Non-pigmented ciliary epithelial cell (primary cell): ENCODE measurements at places on chromosomes 3 and 15.

- no peak for DNase-seq
These were observed 58.0 kb upstream of the PPARG start for GRCh38 chr3:12230877-12231276.

- peak; percentile 90 for DNase-seq
These were observed 11.0 kb upstream of the ARL14 start for GRCh38 chr3:160665784-160666526.

DNA sequence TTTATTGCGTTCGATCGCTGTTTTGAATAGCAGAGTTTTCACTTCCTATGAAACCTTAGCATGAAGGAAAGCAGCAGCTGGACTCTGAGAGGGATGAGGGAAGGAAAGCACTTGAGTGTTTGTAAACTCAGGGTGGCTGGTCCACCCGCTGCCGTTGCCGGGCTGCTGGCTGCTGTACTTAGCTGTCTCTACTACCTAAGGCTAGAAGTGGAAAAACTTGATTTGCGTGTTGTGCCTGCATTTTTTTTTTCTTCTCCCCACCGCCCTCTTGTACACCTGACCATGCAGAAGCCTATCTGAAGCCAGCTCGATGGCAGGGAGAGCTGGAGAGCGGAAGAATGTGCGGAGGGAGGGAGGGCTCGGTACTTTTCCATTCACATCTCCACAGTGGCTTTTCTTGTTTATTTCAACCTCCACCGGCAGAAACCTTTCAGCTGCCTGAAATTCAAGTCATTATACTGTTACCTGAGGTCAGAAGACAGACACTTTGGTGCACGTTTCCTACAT, 4.8 kb upstream of the BCL6 start:
- DNase-seq = no peak

DNA sequence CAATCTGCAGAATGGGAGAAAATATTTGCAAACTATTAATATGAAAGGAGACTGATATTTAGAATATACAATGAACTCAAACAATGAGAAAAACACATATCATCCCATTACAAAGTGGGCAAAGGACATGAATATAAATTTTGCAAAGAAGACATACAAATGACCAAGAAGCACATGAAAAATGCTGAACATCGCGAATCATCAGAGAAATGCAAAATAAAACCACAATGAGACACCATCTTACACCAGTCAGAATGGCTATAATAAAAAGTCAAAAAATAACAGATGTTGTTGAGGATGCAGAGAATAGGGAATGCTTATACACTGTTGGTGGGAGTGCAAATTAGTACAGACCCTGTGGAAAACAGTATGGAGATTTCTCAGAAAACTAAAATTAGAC, 83.6 kb downstream of the RAP2B start:
- no peak for DNase-seq

GRCh38 chr3:85193565-85193964, 234.8 kb downstream of the CADM2 start:
- DNase-seq = no peak

GRCh38 chr3:141452045-141452444, 34.8 kb upstream of the RASA2 start:
- DNase-seq = no peak

- no peak for DNase-seq
These were observed 65.8 kb downstream of the CADPS start for GRCh38 chr3:62809369-62809768.

DNA sequence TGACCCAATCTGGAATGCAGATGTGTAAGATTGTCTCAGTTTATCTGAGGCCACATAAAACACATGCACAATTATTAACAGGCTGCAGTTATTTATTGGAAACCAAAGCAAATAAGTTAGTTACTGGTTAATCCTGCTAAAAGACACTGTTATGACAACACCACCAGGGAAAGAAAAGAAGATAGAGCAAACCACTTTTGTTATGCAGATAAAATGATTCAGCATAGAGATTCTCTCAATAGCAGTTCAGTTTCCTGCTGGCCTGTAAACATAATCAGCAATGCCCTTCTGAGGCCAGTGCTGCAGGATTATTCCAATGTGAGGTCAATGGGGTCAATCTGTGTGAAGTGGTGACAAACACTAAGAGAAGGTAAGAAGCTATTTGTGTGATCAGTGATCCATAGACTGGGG, 244.4 kb downstream of the ZBTB20 start:
- no peak for DNase-seq

DNA sequence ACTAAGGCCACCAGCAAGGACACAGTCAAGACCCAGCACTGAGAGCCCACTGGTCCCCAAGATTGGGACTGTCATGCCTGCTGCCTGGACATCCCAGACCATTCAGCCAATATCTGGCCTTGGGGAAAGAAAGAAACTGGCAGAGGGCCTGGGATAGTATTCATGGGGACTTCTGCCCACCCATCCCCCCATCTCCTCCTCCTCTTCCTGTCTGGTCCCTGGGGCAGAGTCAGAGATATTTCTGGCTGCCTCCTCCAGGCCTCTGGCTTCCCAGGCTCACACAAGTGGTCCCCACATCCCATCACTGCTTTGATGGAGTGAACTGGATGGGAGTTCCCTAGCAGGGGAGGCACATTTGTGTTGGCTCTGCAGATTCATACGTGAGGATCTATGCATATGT, 4.2 kb upstream of the RASL12 start:
- DNase-seq = no peak

GRCh38 chr3:184158404-184158803, 3.2 kb downstream of the DVL3 start:
- no peak for DNase-seq

DNA sequence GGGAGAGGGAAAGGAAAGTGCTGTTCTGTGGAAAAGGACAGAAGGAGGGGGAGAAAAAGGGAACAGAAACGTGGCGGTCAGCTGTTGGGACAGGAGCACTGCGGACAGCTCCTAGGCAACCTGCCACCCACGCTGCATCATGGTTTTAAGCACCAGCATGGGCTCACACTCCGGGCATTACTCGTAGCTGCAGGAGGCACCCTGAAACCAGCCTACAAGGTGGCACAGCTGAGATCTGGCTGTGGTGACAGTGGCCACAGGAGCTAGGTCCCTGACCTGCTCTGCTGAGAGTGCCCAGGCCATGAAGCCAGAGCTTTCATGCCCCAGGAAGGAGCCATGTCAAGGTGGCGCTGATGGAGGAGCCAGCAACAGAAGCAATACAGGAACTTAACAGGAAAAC, 161.4 kb upstream of the ST8SIA2 start:
- DNase-seq = no peak

DNA sequence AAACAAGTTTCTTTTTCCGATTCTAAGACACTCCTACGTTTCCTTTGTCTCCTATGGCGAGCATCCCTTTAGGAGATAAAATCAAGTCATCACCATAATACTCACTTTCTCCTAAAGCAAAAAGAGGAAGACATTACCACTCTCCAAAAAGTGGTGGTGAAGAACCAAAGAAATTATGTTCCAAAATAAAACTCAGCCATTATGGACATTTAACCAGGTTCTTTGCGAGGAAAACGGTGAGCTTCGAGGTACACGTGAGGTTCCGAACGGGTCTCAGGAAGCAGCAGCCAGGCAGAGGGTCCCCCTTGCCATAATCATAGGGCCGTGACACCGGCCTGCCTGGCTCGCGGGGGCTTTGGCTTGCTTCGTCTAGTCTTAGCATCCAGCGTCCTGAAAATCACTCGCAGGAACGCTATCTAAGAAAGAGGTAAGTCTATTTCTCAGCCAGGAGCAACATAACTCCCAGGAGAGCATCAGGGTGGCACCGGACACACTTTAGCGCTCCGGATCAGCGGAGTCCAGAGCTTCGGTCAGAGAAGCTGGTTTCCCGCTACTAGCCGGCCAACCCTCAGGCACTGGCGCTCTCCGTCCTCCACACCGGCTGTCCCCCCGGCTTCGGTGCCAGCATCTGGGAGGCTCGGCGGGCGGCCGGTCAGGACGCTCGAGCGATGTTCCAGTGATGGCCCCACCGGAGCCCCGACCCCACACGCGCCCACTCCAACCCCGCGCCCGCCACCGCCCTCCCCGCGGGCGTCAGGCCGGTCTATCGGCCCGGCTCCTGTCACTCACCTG, 581 bp downstream of the IP6K1 start:
- DNase-seq = no peak

DNA sequence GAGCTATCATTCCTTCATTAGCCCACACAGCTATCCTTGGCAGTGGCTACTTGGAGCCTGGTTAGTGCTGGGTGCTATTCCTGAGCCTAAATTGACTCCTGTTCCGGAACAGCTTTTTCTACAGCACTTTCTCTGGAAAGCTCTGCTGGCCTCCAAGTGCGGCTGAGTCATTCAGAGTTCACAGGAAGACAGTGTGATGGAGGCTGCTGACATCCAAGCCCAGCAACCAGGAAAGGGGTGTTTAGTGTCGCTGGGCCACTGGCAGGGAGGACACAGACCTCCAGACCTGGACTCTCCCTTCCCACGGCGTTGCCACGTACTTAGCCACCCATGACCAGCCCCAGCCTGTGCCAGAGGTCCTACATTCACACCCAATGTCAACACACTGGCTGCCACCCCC, 28.7 kb downstream of the CACNA2D2 start:
- peak; percentile 4 for DNase-seq

GRCh38 chr3:55875113-55875512, 388.0 kb upstream of the WNT5A start:
- no peak for DNase-seq

DNA sequence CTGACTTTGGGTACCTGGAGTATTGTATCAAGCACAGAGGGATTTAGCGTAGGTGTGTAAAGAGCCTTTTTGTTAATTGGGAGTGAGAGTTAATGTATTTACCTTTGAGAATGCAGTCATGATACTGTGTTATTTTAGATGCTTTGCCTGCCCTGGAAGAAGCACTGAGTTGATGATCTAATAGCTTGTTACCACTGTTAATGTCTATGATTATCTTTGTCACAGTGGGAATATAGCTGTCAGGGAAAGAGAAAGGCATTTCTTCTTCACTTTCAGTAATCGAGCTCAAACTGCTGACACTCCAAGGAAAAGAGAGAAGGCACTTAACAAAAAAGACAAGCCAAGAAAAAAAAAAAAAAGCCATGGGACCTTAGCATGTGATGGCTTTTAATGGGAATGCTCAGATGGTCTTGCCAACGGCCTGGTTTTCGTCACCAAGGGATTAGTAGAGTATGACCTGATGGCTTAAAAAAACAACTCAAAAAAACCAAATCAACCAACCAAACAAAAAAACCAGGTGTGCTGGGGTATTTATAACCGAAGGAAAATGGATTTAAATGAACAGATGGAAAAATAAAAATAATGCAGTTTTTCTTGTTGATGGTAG, 387.4 kb downstream of the PTPRG start:
- DNase-seq = no peak

GRCh38 chr3:188727052-188727451, 444.7 kb upstream of the TPRG1 start:
- no peak for DNase-seq

- no peak for DNase-seq
These were observed 17.0 kb downstream of the ILDR1 start for GRCh38 chr3:122004991-122005565.

DNA sequence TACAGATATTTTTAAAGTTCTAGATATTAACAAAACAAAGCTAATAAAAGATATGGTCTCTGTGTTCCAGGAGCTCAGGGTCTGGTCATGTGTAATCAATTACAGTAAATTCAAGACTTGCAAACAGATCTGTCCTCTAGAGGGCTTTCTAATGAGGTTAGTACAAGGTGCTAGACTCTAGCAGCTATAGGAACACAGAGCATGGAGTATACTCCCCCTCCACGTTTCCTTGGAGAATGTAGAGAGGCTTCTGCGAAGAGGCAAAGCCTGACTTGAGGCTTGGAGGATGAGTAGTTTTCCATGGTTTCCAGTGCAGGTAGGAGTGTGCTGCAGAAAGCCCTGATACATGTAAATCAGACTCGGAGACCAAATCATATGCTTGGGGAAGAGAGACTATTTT, 32.7 kb upstream of the DLG1 start:
- DNase-seq = no peak

GRCh38 chr15:69725957-69726356, 273.3 kb downstream of the RPLP1 start:
- DNase-seq = no peak

DNA sequence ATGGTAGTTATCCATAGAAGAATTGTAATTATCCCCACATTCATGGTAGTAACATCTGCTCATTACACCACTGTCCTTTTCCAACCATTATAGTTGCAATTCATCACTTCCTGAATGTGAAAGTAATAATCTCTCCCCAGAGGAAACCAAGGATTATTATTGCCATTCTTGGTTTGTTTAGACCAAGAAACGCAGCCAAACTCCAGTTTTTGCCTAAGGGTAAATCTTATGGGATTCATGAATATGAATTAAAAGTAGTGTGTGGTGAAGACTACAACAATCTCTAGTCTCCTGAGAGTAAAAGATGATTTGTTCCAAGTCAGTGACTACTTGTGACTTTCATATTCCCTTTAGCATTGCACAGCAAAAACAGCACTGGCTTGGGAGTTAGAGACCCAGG, 45.7 kb upstream of the ABI3BP start:
- no peak for DNase-seq

DNA sequence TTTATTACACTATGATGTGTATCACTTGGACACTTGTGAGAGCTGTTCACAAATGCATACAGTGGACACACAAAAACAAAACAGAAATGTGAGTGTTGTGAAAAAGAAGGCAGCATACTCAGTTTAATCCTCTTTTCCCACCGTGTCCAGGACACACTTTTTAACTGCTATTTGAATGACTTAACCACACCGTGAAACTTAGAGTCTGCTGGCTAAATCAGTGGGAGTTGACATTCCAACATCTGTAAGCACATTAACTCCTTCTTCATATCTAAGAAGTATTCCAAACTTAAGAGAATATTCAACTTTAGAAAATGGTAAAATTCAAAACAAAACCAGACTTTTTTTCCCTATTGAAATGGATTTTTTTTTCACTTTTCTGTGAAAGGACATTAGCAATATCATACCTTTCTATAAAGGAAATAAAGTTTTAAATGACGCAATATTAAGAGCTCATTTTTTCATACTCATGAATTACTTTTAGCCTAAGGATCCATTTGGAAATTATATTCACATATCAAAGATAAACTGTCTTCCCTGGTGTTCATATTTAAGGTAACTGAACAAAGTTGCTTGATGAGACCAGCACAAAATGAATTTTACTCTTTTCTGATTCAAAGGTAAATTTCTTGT, 316.6 kb downstream of the RBMS3 start:
- no peak for DNase-seq

DNA sequence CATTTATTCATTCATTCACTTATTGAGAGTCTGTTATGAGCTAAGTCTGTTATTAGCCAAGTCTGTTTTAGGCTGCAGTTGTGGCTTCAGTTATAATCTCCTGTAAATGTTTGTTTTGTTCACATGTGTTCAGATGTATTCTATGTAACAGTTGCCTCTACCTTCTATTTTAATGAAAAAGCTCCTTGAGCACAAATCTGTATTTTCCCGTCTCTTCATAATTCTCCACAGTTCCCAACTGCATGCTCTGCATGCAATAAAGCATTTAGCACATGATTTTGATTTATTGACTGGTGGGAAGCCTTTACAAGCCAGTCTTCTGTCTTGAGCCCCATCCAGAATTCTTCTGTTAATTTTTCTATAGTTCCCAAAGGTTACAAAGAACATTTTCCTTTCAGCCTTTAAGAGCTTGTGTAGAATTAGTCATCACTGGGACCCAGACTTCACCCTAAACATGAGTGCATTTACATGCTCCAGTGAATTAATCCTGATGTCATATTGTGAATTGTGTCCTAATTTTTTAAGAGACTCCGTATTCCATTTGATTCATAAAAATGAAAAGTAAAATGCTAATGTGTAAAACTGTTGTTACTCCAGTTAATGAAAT, 122.3 kb upstream of the NR2E3 start:
- peak; percentile 83 for DNase-seq

- no peak for DNase-seq
These were observed 58.8 kb downstream of the NPAP1 start for GRCh38 chr15:24734396-24734795.
